Liver (tissue), 10 donors: ENCODE measurements at places on chromosomes 13 and 19. TPM values are rescaled to one million over a fixed set of nuclear protein-coding genes. Genes with fewer than 3 reads are reported as not detected.

The CD79A gene
- total RNA-seq, result 3.4 TPM

The ZSCAN4 gene
- not detected for total RNA-seq

The PPP1R37 gene
- 10.4 TPM for total RNA-seq

The SOX1 gene
- total RNA-seq, result not detected

The EID2B gene
- total RNA-seq, result 1.1 TPM

The DCT gene
- 0.08 TPM for total RNA-seq

DNA sequence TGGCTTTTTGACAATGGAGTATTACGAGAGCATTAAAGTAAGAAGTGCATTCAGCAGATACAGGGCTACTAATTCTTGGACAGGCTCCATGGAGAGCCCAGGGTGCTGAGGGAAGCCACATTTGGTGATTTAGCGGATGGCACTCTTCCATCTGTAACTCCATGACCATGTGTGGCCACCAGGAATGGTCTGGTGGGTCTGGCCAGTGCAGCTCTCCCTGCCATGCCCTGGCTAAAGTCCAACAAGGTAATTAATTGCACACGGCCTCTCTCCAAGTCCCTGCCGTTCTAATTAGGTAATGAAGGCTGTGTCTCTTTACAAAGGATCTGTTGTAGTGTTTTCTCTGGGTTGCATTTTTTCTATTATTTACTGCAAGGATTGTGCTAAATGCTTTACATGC lies 4.3 kb upstream of the ZFR2 start:
- no peak for DNase-seq

- DNase-seq, result peak; percentile 69
Measured at GRCh38 chr19:3618144-3618810, 8.3 kb downstream of the CACTIN start.

DNA sequence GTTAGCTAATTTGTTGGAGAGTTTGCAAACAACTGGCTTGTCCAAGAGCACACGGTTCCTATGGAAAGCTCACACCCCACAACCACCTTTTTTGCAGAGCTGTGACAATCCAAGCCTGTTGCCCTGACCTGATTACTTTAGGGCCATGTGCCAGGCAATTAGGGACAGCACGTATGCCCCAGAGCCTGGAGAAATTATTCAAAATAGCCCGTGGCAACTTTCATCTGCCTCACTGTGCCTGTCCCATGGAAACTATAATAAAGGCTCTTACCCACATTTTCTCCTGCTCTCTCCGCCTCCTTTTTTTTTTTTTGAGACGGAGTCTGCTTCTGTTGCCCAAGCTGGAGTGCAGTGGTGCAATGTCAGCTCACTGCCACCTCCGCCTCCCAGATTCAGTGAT lies 18.6 kb upstream of the FBN3 start:
- DNase-seq, result no peak

DNA sequence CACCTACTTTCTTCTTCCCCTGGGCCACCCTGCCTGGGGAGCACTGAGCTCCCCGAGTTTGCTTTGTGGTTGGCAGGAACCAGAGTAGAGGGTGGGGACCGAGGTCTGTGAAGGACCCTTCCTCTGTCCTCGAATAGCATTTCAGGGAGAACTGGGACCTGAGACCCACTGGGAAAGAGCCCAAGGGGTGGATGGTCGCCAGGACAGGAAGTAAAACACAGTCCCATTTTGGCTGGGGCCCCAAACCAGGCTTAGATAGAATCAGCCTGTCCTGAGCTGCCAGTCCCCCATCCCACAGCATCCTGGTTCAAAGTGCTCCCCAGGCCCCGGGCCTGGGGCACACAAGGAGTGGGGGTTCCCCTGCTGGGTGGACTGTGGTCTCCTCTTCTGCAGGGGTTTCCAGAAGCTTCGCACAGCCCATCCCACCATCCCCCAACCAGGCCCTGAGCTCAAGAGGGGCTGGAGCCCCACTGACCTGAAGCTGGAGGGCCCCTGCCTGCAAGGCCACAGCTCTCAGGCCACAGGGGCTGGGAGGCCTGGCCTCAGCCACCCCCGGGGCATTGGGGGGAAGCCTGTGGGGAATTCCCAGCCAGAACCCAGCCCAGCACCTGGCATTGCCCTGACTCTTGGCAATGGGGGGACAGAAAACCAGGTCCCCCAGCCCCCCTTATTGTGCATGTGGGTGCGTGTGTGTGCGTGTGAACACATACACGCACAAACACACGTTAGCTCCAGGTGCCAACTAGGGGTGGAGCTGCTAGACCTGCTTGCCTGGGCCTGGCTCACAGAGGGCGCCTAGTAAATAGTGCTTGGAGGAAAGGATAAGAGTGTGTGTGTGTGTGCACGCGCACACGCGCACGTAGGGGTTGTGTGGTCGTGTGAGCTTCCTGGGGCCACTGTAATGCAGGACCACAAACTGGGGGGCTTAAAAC lies 995 bp upstream of the MKNK2 start:
- DNase-seq, result no peak

GRCh38 chr13:23956106-23956505 lies 58.8 kb upstream of the C1QTNF9B start:
- no peak for DNase-seq

GRCh38 chr13:75986818-75987217 lies 350.7 kb downstream of the LMO7 start:
- no peak for DNase-seq

DNA sequence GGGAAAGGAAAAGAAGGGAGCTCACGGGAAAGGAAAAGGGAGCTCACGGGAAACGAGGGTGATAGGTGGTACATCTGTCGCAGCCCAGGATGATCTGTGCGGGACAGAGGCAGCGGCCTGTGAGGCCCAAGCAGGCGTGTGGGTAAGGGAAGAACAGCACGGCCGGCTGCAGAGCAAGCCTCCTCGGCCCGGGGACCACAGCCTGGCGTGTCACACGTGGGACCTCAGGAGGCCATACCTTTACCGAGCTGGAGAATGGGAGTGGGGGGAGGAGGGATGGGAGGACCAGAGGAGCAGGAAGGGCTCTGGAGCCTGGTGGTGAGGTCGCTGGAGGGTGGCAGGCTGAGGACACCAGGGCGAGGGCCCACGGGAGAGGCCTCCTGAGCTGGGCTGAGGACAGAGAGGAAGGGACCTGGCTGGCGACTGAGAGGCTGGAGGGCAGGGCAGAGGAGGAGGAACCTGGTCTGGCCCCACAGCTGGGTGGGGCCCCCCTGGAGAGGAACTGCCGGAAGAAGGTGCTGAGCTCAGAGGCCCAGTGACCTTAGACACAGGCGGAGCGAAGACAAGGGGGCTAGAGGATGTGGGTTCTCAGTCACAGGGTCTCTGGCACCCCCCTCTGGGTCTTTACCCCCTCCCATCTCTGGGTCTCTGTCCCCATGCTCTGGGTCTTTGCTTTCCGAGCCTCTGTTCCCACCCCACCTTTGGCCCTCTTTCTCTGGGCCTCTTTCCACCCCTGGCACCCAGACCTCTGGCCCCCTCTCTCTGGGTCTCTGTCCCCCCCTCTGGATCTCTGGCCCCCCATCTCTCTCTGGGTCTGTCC lies 2.9 kb upstream of the FTL start:
- DNase-seq, result peak; percentile 82

DNA sequence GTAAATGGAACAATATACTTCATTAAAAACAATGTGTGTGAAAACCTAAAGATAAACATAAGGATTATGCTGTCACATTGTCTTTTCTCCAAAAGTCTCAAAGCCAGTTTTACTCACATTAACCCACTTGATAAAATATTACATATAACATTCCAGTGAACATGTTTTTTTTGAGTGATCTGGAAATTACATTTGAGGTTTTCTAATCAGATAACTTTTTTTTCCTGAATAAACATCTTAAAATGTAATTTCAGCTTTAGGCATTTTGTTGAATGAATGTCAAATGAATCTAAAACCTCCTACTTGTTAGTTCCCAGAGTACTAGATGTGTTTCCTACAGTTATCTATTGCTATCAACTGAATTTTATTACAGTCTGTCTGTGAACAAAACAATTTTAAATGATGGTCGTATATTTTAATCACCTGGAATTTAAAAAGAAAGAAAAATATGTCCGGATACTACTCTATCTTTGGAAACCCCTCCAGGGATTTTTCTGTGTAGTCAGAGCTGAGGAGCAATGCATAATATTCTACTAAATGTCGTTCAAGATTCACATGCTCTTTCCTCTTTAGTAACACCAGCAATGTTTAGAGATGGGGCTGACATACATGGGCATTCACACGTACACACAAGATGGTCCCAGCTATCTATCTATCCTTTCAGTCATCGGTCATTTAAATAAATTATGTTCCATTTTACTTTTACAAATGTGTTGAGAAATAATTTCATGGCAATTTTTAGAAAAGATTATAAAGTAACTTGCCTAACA lies 283.9 kb downstream of the KLF12 start:
- no peak for DNase-seq

DNA sequence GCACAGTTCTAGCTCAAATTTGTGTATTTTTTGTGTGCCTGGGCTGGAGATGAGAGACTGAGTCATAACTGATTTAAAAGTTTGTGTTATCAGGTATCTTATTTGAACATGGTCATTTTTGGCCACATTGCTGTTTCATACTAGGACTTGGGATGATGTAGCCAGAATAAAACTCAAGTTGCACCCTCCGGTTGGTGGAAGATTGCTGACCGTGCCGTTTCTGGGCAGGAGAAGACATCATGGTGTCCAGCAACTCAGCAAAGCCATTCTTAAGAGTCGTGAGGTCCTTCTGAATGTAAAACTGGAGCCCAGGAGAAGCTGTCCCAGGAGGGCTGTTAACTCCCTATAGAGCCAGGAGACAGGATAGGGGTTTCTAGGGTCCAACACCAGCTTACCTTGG lies 7.6 kb downstream of the CEBPG start:
- no peak for DNase-seq

- DNase-seq, result no peak
Measured at GRCh38 chr13:44277459-44277858, 96.2 kb upstream of the SERP2 start.
